ENCODE measurements at places on chromosomes 7 and 10.
A peak's percentile ranks its signal among the peaks of the same experiment; 100 is the strongest.

GRCh38 chr7:155694851-155695250 is 50.4 kb downstream of the RBM33 start:
- H3K36me3 ChIP-seq, result no peaks in the 10 kb centered on the region
- H3K4me3 ChIP-seq, result no peak overlapping the region
- H3K4me1 ChIP-seq, result no peaks in the 10 kb centered on the region
- H3K27me3 ChIP-seq, result no peaks in the 10 kb centered on the region

- no peak within 1 kb of the TSS for H3K27ac ChIP-seq
- peak within 1 kb of the TSS; percentile 35 for H3K4me3 ChIP-seq
- DNase-seq, result no peak
Measured at GRCh38 chr10:120456626-120457430, at the start of gene PLPP4. Gene PLPP4, plus strand, starts transcription at chr10:120457227. Its CDS starts 79 bp downstream, at chr10:120457306.

- H3K36me3 ChIP-seq, result no peaks in the 10 kb centered on the region
- no peaks in the 10 kb centered on the region for H3K4me1 ChIP-seq
- H3K27ac ChIP-seq, result no peak overlapping the region
- H3K4me3 ChIP-seq, result no peak overlapping the region
- H3K27me3 ChIP-seq, result no peaks in the 10 kb centered on the region
- no peak for DNase-seq
Measured at GRCh38 chr10:80542652-80543318, 5.1 kb downstream of the SH2D4B start.

- DNase-seq, result no peak
- H3K4me3 ChIP-seq, result no peak overlapping the region
- H3K27ac ChIP-seq, result peak overlapping the region; percentile 76
- no peaks in the 10 kb centered on the region for H3K27me3 ChIP-seq
- H3K36me3 ChIP-seq, result no peaks in the 10 kb centered on the region
Measured at GRCh38 chr10:103042129-103042528, 124.0 kb downstream of the CNNM2 start.

DNA sequence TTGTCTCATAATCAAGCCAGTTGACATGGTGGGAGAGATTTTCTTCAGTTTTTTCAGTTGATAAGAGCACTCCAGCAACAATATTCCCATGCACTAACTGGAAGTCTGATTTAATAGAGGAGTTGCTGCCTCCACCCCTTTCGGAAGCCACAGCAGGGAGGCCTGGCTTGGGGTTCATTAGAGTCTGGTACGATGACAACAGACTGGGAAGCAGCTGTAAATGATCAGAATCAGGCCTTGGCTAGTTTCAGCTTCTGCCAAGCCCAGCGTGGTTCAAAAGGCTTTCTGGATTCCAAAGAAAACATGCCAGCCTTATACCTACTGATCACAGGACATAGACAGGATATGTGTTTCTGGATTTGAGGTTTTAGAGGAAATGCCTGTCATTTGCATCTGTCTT is 274.0 kb downstream of the CSTF2T start:
- H3K27me3 ChIP-seq, result no peaks in the 10 kb centered on the region
- no peak overlapping the region for H3K4me3 ChIP-seq
- no peak for DNase-seq
- no peaks in the 10 kb centered on the region for H3K36me3 ChIP-seq

- no peaks in the 10 kb centered on the region for H3K4me1 ChIP-seq
- no peaks in the 10 kb centered on the region for H3K36me3 ChIP-seq
- H3K27me3 ChIP-seq, result no peaks in the 10 kb centered on the region
- no peak overlapping the region for H3K27ac ChIP-seq
- no peak for DNase-seq
Measured at GRCh38 chr7:110898516-110898915, 192.4 kb upstream of the LRRN3 start.

DNA sequence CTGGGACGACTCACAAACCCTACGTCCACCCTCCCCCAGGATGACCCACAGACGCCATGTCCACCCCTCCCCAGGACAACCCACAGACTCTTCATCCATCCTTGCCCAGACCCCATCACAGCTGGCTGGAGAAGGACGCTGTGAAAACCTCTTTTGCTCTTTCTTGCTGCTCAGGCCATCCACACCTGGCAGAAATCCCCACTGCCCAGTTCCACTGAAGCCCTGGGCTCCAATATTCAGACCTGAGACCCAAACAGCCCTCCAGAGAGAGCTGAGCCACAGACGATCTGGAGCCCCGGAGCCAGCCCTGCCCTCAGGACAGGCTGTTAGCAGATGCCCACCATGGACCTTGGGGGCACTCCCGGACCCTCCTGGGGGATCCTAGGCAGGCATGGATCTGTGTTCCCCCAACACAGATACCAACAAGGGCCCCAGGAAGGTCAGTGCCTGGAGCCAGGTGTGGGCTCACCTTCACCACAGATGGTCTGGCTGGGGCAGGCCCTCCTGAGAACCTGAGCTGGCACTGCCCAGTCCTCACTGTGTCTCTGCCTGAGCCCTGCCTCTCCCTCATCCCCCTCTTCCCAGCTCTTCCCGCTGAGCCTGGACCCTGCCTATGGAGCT is 226.2 kb downstream of the PTPRN2 start:
- no peak overlapping the region for H3K4me3 ChIP-seq
- H3K27ac ChIP-seq, result no peak overlapping the region
- H3K27me3 ChIP-seq, result no peaks in the 10 kb centered on the region
- peak; percentile 48 for DNase-seq

- no peaks in the 10 kb centered on the region for H3K36me3 ChIP-seq
- no peak for DNase-seq
- H3K27ac ChIP-seq, result peak overlapping the region; percentile 98
Measured at GRCh38 chr7:74028321-74028838, 407 bp downstream of the ELN start.

DNA sequence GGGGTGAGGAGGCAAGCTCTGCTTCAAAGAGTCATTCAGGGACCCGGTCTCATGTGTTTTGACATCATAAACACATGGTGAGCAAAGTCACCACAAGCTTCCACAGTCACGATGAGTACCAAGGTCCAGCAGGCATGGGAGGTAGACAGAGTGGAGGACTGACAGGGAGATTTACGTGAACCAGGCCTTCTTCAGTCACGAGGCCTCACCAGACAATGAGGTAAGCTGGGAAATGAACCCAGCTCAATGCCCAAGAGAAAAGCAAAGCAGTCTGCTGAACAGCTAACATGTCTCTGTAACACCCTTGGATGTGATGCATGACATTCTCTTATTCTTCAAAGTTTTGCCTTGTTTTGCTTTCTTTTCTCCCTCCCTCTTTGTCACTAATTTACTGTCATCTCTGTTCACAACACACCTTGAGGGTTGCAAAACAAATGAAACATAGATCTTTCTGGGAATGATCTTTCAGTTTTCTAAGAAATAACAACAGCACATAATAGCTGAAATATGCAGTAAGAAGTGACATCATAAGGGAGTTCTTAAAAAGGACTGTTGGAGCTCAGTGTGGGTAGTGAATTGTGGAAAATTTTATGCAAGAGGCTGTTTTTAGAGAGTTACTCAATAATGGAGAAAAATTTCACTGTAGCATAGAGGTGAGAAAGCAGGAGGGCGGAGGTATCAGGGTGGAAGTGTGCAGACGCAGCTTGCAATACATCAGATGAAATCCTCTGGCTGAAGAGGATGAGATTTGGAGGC is 9.0 kb downstream of the PPP1R17 start:
- H3K4me3 ChIP-seq, result no peak overlapping the region
- H3K27ac ChIP-seq, result no peak overlapping the region
- no peaks in the 10 kb centered on the region for H3K27me3 ChIP-seq
- no peaks in the 10 kb centered on the region for H3K36me3 ChIP-seq
- no peak for DNase-seq
- no peaks in the 10 kb centered on the region for H3K4me1 ChIP-seq

- H3K27ac ChIP-seq, result no peak overlapping the region
- peak; percentile 37 for DNase-seq
- no peak overlapping the region for H3K4me3 ChIP-seq
- no peaks in the 10 kb centered on the region for H3K36me3 ChIP-seq
- no peaks in the 10 kb centered on the region for H3K27me3 ChIP-seq
Measured at GRCh38 chr7:91140982-91141381, 123.3 kb upstream of the FZD1 start.

GRCh38 chr7:69693042-69693441 is 94.8 kb downstream of the AUTS2 start:
- H3K27ac ChIP-seq, result no peak overlapping the region
- H3K4me3 ChIP-seq, result no peak overlapping the region
- H3K36me3 ChIP-seq, result no peaks in the 10 kb centered on the region
- H3K4me1 ChIP-seq, result no peaks in the 10 kb centered on the region
- DNase-seq, result no peak

DNA sequence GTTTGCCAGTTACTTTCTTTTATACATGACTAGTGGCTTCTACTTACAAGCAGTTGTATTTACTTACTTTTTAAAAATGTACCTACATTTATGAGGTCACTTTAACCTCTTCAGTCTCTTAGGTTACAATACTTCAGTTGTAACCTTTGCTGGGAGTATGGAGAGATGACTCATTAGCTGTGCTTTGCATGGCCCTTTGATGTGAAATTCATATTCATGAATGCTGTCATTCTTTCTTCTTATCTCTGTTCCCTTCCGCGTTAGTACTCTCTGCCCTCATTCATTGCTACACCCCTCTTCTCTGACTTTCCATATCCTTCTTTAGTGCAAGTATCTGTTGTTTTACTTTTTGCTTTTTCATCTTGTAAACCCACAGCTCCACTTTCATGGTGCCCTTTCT is 164.3 kb downstream of the BMPER start:
- H3K27ac ChIP-seq, result no peak overlapping the region
- no peaks in the 10 kb centered on the region for H3K36me3 ChIP-seq
- H3K27me3 ChIP-seq, result no peaks in the 10 kb centered on the region
- no peak for DNase-seq
- H3K4me1 ChIP-seq, result no peaks in the 10 kb centered on the region

DNA sequence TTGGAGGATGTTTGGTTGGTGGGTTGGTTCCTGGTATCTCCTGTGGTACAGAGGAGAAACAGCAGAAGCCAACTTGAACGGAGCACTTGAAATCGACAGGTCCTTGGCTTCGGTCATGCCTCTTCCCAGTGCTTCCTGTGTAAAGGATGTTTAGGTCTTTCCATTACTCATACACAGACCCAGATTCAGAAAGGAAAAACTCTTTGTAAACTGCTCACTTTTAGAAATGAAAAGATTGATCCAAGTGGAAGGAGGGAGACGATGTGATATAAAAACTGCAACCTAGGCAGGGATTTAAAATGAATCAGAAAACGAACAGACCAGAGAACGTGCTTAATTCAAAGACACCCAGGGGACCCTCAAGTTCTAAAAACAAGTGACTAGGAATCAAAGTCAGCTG is 338.4 kb downstream of the GALNT17 start:
- H3K27me3 ChIP-seq, result no peaks in the 10 kb centered on the region
- no peak overlapping the region for H3K4me3 ChIP-seq
- no peaks in the 10 kb centered on the region for H3K36me3 ChIP-seq

- H3K27ac ChIP-seq, result no peak overlapping the region
- H3K4me3 ChIP-seq, result no peak overlapping the region
- no peaks in the 10 kb centered on the region for H3K27me3 ChIP-seq
- H3K4me1 ChIP-seq, result no peaks in the 10 kb centered on the region
Measured at GRCh38 chr7:140074780-140075179, 12.0 kb upstream of the PARP12 start.

DNA sequence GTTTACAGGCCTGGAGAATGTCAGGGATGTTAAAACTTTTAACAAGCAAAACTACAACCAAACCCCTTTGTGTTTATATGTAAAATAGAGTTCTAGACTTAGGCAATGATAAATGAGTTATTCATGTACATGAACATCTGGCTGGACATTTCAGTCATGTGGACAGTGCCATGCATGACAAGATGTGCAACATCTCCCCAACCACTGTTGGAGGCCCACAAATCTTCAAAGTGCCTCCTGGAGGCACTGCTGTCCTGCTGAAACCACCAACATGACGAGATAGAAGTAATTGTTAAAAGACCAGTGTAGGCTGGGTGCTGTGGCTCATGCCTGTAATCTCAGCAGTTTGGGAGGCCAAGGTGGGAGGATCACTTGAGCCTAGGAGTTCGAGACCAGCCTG is 18.4 kb downstream of the PPIA start:
- H3K27ac ChIP-seq, result no peak overlapping the region
- no peaks in the 10 kb centered on the region for H3K27me3 ChIP-seq
- H3K4me3 ChIP-seq, result no peak overlapping the region
- no peaks in the 10 kb centered on the region for H3K4me1 ChIP-seq

- no peaks in the 10 kb centered on the region for H3K4me1 ChIP-seq
- no peak overlapping the region for H3K4me3 ChIP-seq
- H3K36me3 ChIP-seq, result no peaks in the 10 kb centered on the region
- H3K27ac ChIP-seq, result no peak overlapping the region
- DNase-seq, result no peak
- H3K27me3 ChIP-seq, result no peaks in the 10 kb centered on the region
Measured at GRCh38 chr7:21414795-21415393, 13.0 kb upstream of the SP4 start.

DNA sequence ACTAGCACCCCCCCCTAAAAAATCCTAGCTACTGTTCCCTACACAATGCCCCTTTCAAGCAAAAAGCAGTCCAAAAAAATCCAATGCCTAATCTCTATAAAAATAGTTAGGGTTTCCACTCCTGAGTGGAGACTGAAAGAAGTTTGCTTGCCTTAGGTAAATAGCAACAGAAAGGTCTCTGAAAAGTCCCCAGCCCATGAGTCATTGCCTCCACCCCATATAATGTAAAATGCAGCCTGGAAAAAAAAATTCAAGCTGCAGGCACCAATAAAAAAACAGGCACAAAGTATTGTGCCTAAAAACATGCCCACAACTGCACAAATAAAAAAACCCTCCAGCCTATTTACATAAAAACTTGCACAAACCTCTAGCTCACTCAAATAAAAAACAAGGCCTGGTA is 47.5 kb downstream of the ZNF680 start:
- peaks cover 3% of the 10 kb centered on the region for H3K4me1 ChIP-seq
- no peaks in the 10 kb centered on the region for H3K27me3 ChIP-seq
- peaks cover 24% of the 10 kb centered on the region for H3K36me3 ChIP-seq
- no peak overlapping the region for H3K4me3 ChIP-seq
- DNase-seq, result no peak
- peak overlapping the region; percentile 57 for H3K27ac ChIP-seq

- no peak overlapping the region for H3K27ac ChIP-seq
- no peaks in the 10 kb centered on the region for H3K36me3 ChIP-seq
- no peak overlapping the region for H3K4me3 ChIP-seq
- H3K27me3 ChIP-seq, result no peaks in the 10 kb centered on the region
Measured at GRCh38 chr10:61742812-61743211, 80.1 kb downstream of the CABCOCO1 start.

Data from tibial artery (tissue), 4 donors.